HAP-1 (cell line): ENCODE measurements at places on chromosomes 5 and 9.

GRCh38 chr5:171484460-171484899 is 65.0 kb downstream of the FGF18 start:
- DNase-seq: no peak

- no peak for DNase-seq
Observed at GRCh38 chr5:168989731-168990505, 311.0 kb downstream of the SLIT3 start.

DNA sequence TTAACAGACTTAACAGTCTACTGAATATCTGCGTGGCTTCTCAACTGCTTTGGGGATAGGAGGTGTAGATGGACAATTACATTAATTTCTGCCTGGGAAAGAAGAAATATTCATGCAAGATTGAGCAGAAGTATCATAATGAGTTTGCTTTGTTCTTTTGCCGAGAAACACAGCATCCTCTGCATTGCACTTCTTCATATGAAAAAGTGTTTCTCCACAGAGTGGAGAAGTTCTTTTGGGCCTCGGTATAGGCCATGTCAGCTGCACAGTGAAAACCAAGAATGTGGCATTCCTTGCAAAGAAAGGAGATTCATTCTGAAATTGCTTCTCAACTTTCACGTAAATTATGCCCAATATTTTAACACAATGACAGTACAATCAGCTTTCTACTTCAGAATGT is 17.6 kb upstream of the SNX2 start:
- DNase-seq: no peak

DNA sequence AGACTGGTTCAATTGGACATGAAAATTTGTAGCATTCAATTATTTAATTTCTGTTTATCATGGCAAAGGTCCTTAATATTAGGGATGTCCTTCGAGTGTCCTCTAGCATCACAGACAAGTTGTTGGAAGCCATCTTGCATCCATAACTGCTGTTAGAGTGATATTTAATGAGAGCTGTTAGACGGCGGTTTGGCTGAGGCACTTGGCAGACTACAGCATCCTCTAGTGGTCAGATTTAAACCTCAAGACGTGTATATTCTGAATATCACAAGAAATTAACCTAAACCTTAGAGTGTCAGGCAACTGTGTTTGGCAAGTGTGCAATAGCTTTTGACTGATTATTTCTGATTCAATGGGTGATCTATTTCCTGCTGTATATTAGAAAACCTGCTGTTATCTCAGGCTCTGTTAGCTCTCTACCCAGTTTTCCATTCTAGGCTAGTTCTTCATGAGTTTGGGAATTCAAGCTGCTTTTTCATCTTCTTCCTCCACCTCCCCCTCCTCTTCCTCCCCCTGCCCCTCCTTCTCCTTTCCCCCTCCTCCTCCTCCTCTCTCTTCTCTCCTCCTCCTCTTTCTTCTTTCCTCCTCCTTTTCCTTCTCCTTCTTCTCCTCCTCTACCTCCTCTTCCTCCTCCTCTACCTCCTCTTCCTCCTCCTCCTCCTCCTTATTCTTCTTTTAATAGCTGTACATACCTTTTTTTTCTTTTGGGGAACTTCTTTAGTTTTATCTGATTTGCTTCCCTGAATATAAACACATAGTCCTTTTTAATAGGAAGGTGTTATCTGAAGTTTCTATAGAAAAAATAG is 8.6 kb downstream of the SPINK1 start:
- DNase-seq: peak; percentile 57

DNA sequence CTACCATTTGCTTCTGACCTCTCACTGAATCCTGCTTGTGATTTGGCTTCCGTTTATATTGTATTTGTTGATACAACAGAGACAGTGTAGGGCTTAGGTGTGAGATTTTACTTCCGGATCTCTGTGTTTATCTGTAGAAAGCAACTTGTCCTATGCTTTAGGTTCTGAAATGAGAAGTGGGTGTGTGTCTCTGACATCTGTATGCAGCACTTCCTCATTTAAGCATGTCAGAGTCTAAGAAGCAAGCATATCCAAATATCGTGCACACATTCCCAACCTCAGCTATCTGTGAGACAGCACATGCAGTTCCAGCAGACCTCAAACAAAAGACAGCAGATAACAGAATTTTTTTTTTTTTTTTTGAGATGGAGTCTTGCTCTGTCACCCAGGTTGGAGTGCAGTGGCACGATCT is 16.3 kb downstream of the KLF9 start:
- DNase-seq: no peak

- DNase-seq: peak; percentile 5
Observed at GRCh38 chr5:58458743-58459145, 1.1 kb downstream of the PLK2 start.

- no peak for DNase-seq
Observed at GRCh38 chr5:83244516-83244915, 167.2 kb downstream of the XRCC4 start.

GRCh38 chr9:114824110-114824509 is 18.3 kb upstream of the TNFSF15 start:
- DNase-seq: no peak
